Colonic mucosa (tissue), 4 donors: ENCODE measurements at places on chromosomes 7 and 10. TPM values are rescaled to one million over a fixed set of nuclear protein-coding genes. Genes with fewer than 3 reads are reported as not detected.

SCD gene
- total RNA-seq, result 513 TPM

TYW1B gene
- total RNA-seq, result 8.9 TPM

TMEM196 gene
- total RNA-seq, result not detected

DNA sequence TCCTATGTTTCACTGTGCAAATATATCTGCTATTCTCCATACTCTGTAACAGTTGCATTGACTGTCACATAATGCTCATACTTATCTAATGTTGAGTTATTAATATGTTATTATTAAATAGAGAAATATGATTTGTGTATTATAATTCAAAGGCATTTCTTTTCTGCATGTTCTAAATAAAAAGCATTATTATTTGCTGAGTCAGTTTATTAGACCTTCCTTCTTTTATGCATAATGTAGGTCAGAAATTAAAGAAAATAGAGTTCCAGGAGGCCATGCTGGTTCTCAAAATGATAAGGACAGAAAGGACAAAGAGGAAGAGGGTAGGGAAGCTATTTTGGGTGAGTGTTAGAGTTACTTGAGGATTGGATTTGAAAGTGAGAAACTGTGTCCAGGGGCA, 50.7 kb downstream of the CYP2C9 start:
- no peaks in the 10 kb centered on the region for H3K27me3 ChIP-seq
- no peaks in the 10 kb centered on the region for H3K36me3 ChIP-seq
- no peak overlapping the region for H3K4me3 ChIP-seq
- no peak overlapping the region for H3K27ac ChIP-seq

DNA sequence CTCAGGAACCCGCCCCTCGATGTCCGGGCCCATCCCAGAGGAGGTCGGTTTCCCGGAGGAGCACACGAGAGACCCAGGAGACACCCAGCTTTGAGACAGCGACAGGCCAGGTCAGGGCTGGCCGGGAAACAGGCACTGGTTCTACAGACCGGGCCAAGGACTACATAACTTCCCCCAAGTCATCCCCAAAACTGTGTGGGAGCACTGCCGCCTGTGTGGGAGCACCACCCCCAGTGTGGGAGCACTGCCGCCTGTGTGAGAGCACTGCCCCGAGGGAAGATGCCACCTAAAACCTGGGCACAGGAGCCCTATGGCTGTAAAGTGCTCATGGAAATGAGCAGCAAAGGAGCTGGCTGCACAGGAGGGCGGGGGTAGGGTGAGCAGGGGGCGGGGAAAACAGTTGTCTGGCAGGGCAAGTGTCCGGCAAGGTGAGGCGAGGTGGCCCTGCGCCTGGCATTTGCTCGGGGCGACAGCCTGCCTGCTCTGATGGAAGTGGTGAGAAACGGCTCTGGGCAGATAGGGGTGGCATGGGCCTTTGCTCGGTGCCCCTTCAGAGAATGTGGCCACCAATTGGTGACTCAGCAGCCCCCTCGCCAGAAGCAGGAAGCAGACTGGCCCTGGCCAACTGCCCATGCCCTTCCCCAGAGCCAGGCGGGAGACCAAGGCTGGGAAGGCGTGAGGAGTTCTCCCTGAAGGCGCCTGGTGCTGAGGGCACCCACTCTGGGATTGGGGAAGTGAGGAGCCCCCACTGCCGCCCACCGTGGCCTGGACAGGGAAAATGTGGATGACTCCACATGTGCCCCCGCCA, 26.2 kb downstream of the PAPOLB start:
- no peak overlapping the region for H3K27ac ChIP-seq
- no peak overlapping the region for H3K4me3 ChIP-seq
- no peaks in the 10 kb centered on the region for H3K36me3 ChIP-seq

PRF1 gene
- 1.3 TPM for total RNA-seq

DNA sequence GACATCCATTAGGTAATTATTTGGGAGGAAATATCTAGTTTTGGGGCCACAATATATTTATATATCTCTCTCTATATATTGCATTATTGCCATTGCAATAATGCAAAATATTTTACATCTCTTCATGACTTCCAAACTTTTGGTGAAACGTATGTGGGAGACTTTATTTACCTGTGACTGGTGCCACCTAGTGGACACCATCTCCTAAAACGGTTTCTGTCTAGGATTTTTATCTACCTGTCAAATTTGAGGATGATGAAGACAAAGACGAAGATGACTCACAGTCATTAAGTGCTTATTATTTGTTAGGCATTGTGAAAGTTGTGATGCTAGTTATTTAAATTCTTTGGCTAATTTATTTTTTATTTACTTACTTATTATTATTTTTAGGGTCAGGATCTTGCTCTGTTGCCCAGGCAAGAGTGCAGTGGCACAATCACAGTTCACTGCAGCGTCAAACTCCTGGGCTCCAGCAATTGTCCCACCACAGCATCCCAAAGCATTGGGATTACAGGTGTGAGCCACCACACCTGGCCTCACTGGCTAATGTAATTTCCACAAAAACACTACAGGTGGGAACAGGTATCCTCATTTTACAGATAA, 18.7 kb upstream of the CBLL1 start:
- H3K36me3 ChIP-seq, result no peaks in the 10 kb centered on the region
- H3K27me3 ChIP-seq, result no peaks in the 10 kb centered on the region

- no peak overlapping the region for H3K27ac ChIP-seq
- no peaks in the 10 kb centered on the region for H3K36me3 ChIP-seq
- no peaks in the 10 kb centered on the region for H3K4me1 ChIP-seq
- H3K27me3 ChIP-seq, result no peaks in the 10 kb centered on the region
- no peak overlapping the region for H3K4me3 ChIP-seq
These were observed 414.2 kb upstream of the KLF6 start for GRCh38 chr10:4199196-4199595.

DNA sequence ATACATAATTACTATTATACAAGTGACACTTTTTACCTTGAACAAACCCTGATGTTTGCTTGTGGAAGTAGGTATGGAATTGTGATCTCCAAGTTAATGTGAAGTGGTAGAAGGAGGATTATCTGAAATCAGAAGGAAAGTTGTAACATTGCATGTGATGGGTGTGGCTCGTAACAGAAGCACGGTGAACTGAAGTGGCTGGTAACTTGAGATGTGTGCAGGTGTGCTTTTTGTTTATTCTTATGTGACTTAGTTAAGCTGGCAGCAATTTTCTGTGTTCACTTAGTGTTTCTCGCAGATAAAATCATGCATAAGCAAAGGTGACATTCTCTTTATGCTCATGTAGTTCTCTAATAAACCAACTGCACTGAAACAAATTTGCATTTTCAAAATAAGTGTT, 82.3 kb downstream of the ZEB1 start:
- no peaks in the 10 kb centered on the region for H3K4me1 ChIP-seq
- H3K36me3 ChIP-seq, result no peaks in the 10 kb centered on the region
- no peaks in the 10 kb centered on the region for H3K27me3 ChIP-seq
- H3K27ac ChIP-seq, result no peak overlapping the region
- H3K4me3 ChIP-seq, result no peak overlapping the region

CC2D2B gene
- total RNA-seq, result 0.48 TPM

MET gene
- 45.3 TPM for total RNA-seq

GRCh38 chr10:46514431-46514861, 42.0 kb downstream of the GPRIN2 start:
- H3K4me1 ChIP-seq, result no peaks in the 10 kb centered on the region
- peak; percentile 18 for DNase-seq
- no peak overlapping the region for H3K27ac ChIP-seq
- no peak overlapping the region for H3K4me3 ChIP-seq
- H3K27me3 ChIP-seq, result no peaks in the 10 kb centered on the region

GRCh38 chr7:77757589-77757988, 40.6 kb downstream of the TMEM60 start:
- H3K27me3 ChIP-seq, result no peaks in the 10 kb centered on the region
- H3K4me1 ChIP-seq, result no peaks in the 10 kb centered on the region
- H3K4me3 ChIP-seq, result no peak overlapping the region
- no peak overlapping the region for H3K27ac ChIP-seq

DNA sequence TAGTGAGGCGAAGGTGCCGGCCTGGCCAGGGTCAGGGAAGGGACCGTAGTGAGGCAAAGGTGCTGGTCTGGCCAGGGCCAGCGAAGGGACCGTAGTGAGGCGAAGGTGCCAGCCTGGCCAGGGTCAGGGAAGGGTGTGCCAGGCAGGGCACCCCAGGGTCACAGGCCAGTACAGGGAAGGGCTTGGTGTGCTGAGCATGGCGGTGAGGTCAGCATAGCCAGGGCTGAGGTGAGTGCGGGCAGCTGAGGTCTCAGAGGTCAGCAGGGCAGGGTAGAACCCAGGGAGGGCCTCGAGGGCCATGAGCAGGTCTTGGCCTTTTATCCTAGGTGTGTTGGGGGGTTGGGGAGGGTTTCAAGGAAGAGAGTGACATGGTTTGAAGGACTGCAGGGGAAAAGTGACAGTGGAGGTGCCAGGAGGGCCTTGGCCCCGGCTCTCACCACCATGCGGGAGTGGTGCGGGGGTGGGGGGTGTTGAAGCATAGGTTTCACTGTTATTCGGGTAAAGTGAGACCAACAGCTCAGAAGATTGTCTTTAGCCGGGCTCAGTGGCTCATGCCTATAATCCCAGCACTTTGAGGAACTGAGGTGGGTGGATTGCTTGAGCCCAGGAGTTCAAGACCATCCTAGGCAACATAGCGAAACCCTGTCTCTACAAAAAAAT, 93.3 kb downstream of the CHST15 start:
- no peaks in the 10 kb centered on the region for H3K27me3 ChIP-seq
- H3K4me3 ChIP-seq, result no peak overlapping the region
- no peaks in the 10 kb centered on the region for H3K4me1 ChIP-seq
- DNase-seq, result no peak

SYT15 gene
- total RNA-seq, result 1.2 TPM

NXPH1 gene
- 0.30 TPM for total RNA-seq

- no peaks in the 10 kb centered on the region for H3K4me1 ChIP-seq
- no peak overlapping the region for H3K27ac ChIP-seq
- DNase-seq, result no peak
- H3K4me3 ChIP-seq, result no peak overlapping the region
These were observed 11.9 kb upstream of the PTPN12 start for GRCh38 chr7:77525231-77525630.

- H3K36me3 ChIP-seq, result no peaks in the 10 kb centered on the region
- no peak for DNase-seq
- H3K27ac ChIP-seq, result no peak overlapping the region
- H3K4me1 ChIP-seq, result no peaks in the 10 kb centered on the region
- H3K4me3 ChIP-seq, result no peak overlapping the region
These were observed 207.0 kb downstream of the ANK3 start for GRCh38 chr10:60182691-60183090.

DNA sequence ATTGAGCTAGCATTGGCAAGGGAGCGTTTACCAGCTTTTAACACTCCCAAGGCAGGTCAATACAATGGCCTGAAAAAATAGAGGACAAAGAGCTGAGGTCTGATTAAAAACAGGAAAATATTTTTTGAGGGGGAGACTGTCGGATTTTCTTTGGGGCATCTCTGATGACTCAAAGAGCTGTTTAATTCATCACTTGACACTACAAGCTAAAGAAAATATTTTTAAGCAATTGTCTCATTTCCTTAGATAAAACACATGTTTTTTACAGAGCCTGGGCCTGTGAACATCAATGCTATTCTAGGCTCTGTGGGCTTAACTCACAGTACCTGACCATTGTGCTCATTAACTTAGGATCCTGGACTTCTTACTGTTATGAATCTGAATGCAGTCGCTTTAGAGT, 100.8 kb downstream of the NRP1 start:
- no peak for DNase-seq
- no peak overlapping the region for H3K4me3 ChIP-seq
- H3K27me3 ChIP-seq, result no peaks in the 10 kb centered on the region

DNA sequence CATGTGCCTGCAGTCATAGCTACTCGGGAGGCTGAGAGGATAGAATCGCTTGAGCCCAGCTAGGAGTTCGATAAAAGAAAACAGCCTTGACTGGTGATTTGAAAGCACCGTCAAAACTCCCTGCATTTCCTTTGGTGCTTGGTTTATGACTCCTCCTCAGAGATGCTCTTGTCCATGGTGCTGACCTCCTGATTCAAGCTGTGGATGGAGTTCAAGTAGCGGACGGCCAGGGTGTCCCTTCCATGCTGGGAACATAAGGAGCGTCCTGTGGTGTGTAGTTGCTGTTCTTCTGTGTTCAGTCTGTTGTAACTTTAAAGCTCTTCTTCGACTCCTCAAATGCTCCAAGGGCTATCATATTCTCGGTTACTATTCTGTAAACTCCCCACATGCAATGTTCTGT, 382.5 kb upstream of the KIAA1217 start:
- H3K27ac ChIP-seq, result no peak overlapping the region
- H3K4me1 ChIP-seq, result no peaks in the 10 kb centered on the region
- no peaks in the 10 kb centered on the region for H3K27me3 ChIP-seq
- H3K4me3 ChIP-seq, result no peak overlapping the region
- DNase-seq, result no peak

DNA sequence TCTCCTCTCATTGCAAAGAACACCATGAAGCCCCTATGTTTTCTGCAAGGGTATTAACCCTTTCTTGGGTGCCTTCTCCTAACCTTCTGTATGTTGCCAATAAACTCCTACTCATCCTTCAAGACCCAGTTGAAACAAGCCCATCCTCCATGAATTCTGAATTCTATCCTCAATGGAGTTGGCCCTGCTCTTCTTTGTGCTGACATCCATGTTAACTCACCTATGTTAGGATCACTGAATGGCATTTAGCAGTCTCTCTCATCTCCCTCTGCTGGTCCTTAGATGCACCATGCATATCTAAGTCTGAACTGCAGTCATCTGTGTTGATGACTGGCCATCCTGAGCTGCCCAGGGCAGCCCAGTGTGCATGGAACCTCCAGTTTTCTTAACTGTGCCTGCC, 129.8 kb downstream of the BUB3 start:
- no peak for DNase-seq
- H3K36me3 ChIP-seq, result no peaks in the 10 kb centered on the region
- no peaks in the 10 kb centered on the region for H3K4me1 ChIP-seq
- H3K27ac ChIP-seq, result no peak overlapping the region
- H3K27me3 ChIP-seq, result no peaks in the 10 kb centered on the region
